Activated naive CD4-positive, alpha-beta T cell treated with anti-CD3 and anti-CD28 coated beads, Interleukin-2, amount 10 ng/mL, durations not matched to agents 5 hours and 36 hours (primary cell): ENCODE measurements at places on chromosomes 13 and 19. TPM values are rescaled to one million over a fixed set of nuclear protein-coding genes. Genes with fewer than 3 reads are reported as not detected.

The SKA3 gene
- 31.0 TPM for total RNA-seq

The CYSLTR2 gene
- 4.1 TPM for total RNA-seq

The C13orf46 gene
- 7.9 TPM for total RNA-seq

The ELANE gene
- total RNA-seq, result not detected

The NEK5 gene
- not detected for total RNA-seq

The PLVAP gene
- total RNA-seq, result 0.43 TPM

The SPRED3 gene
- total RNA-seq, result 2.6 TPM

The ZNF230 gene
- total RNA-seq, result 5.3 TPM

The ERICH4 gene
- not detected for total RNA-seq
